ENCODE measurements at places on chromosomes 11 and 22. TPM values are rescaled to one million over a fixed set of nuclear protein-coding genes. Genes with fewer than 3 reads are reported as not detected.

DNA sequence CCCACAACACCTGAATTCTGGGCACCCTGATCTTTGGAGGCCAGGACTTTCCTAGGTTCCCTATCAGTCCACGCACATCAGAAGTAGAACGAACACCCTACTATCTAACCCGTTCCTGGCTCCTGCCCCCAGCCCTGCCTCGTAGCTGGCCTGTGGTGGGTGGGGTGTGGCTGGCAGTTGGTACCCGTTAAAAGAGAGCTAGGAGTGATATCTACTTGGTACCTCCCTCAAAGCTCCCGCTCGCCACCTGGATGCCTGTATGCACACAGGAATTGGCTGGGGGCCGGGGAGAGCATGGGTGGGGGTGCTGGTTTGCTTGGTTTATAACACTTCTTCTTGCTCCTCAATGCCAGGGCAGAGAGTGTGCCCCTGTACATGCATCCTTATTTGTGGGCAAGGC is 14.0 kb upstream of the NECTIN1 start:
- DNase-seq: no peak

- no peak for DNase-seq
Observed at GRCh38 chr11:64890522-64890939, 12.1 kb upstream of the EHD1 start.

Gene GSC2
- not detected for total RNA-seq

Gene OR4A16
- total RNA-seq: not detected

Gene MS4A2
- not detected for total RNA-seq
